Activated CD4-positive, alpha-beta T cell treated with anti-CD3 and anti-CD28 coated beads for 36 hours (primary cell): ENCODE measurements at places on chromosomes 7 and 10.
A peak's percentile ranks its signal among the peaks of the same experiment; 100 is the strongest.

DNA sequence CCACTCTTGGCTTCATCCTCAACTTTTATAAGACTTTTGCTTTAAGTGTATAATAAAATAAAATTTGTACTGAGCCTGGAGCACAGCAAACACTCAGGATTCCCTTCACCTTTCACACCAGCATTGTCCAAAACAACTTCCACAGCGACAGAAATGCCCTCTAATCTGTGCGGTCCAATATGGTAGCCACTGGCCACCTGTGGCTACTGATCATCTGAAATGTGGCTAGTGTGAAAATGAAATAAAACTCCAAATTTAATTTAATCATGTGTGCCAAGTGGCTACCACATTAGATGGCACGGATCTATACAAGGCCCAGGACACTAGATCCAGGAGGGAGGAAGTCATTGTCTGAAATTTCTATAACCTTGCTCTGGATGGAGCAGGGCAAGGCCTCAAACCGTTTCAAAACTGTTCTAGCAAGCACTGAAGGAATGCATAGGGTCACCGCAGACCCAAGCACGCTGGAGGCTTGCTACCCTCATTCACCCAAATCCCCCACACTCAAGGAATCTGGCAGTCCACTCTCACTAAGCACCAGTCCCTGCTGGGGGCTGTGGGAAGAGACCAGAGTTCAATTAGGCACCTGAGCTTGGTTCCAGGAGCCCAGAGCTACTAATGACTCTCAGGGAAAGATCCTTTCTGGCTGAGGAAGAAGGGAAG is 6.3 kb upstream of the MYO1G start:
- DNase-seq, result peak; percentile 6

GRCh38 chr10:58335306-58336005 is 650 bp downstream of the UBE2D1 start:
- DNase-seq, result peak; percentile 44

DNA sequence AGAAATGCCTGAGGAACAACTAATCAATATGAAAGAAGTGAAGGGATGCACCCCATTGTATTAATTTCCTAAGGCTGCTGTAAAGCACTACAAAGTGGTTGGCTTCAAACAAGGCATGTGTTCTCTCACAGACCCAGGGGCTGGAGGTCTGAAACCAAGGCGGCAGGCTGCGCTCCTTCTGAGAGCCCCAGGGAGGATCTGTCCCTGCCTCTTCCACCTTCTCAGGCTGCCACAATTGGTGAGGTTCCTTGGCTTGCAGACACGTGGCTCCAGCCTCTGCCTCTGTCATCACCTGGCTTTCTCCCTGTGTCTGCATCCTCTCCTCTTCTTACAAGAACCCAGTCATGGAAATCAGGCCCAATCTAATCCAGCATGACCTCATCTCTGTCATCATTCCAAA is 110.1 kb downstream of the TNS3 start:
- no peak for DNase-seq

- no peak for DNase-seq
Observed at GRCh38 chr7:71507680-71508602, 376.0 kb downstream of the GALNT17 start.

DNA sequence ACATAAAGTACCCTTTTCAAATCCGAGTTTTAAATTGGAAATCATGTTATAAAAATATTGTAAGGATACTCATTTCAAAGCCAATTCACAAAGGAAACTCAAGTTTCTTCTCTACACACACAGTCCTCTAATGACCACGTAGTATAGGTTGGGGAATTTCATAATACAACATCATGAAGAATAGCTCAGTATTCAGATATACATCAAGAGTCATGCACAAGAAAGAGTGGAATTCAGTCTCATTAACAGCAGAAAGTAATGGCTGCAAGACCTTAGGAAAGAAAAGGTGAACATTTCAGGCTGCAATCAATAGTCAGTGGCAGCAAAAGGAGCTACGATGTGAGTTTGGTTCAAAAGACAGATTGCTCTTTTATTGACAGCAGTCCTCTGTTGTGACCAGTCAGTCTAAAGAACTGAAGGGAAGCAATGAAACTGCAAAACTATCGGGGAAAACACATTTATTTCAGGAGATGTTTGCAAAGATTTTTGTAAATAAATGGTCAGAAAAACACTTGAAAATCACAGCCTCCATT is 317.2 kb downstream of the IPMK start:
- no peak for DNase-seq

- DNase-seq, result no peak
Observed at GRCh38 chr10:102537948-102538347, 34.2 kb downstream of the SUFU start.

GRCh38 chr10:89518876-89519842 is 16.2 kb downstream of the SLC16A12 start:
- no peak for DNase-seq

GRCh38 chr7:90266808-90267207 is 21.8 kb downstream of the CFAP69 start:
- DNase-seq, result no peak
